ENCODE measurements at places on chromosomes 6 and 20. TPM values are rescaled to one million over a fixed set of nuclear protein-coding genes. Genes with fewer than 3 reads are reported as not detected.
A peak's percentile ranks its signal among the peaks of the same experiment; 100 is the strongest.

GRCh38 chr20:9523636-9524035 lies 9.2 kb downstream of the LAMP5 start:
- DNase-seq, result no peak

- DNase-seq, result no peak
These were observed 205.5 kb downstream of the ZNF217 start for GRCh38 chr20:53387983-53388675.

DNA sequence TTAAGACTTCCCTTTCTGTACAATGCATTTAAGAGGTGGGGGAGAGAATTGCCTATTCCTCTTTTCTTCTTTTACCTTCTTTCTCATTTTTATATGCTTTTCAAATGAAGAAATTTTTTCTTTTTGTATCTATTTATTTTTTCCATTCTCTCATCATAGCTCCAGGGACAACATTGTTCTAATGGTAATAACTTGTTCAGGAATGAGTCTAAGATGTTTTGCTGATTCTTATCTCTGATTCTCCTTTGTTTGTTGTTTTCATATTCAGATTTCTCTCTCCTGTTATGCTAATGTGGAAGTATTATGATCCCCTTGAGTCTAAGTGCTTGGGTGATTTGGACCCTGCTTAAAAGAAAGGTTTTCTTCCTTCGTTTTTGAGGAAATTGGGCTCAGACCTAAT lies 451.6 kb downstream of the CDKAL1 start:
- DNase-seq, result no peak

DNA sequence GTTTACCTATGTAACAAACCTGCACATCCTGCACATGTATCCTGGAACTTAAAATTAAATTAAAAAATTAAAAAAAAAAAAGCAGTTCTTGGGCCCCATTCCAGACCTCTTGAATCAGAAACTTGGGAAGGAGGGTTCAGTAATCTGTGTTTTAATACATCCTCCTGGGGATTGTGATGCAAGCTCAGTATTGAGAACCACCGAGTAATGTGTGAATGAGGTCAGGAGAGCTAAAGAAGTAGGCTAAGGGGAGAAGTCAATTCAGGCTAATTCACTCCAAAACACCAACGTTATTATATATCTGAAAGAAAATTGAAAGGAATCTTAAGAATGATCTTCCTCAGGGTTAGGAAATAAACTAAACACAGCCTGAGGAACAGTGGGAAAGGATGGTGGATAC lies 120.4 kb downstream of the RNF144B start:
- no peak for DNase-seq

DNA sequence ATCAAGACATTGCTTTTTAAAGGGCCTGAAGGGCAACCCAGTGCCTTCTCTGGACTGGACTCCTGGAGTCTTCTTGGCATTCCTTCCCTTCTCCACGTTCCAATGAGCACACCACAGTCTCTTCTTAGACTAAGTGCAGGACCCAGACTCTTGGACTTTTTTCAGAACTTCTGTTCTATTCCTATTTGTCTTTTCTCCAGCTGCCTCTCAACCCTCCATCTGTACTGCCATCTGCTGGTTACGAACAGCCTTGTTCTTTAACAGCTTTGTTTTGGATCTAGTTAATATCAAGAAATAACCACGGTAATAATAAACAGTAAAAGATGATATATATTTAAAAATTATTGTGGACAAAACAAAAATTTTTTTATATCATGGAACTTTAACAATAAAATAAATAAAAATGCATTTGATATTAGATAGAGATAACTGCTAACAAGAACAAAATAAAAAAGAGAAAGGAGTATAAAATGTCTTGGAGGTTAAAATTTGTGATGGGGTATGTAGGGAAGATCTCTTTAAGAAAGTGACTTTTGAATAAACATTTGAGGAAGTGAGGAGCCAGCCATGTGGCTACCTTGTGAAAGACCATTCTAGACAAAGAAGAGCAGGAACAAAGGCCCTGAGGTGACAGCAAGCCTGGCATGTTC lies 105.1 kb upstream of the HCRTR2 start:
- no peak for DNase-seq

The LRRN4 gene
- 32.4 TPM for total RNA-seq

DNA sequence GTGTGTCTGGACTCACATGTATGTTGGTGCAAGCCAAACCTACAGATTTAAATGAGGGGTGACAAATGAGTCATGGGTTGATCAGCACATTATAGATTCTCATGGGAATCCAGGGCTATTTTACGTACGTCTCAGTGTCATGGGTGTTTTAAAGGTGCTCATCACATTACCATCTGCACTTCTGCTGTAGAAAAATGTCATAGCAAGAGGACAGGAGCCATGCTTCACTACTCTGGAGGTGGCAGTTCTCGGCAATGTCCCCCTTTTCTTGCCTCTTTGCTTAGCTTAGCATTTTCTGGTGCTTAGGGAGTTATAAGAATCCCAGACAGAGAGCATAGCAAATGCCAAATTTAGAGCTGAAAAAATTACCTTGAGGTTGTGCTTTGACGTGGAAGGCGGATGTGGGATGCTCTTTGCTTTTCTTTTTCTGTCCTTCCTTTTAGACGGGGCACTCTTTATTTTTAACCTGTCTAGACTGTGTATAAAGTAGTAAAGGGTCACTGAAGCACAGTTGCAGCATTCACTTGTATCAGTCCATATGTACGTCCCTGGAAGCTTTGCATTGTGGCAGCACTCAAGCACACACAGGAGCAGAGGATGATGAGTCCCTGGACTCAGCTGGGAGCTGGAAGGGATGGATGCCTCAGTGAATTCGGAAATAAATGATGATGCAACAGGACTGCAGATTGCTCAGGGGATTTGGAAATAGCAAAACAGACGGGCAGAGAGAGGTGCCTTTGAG lies 139.7 kb downstream of the SYNDIG1 start:
- DNase-seq, result no peak

DNA sequence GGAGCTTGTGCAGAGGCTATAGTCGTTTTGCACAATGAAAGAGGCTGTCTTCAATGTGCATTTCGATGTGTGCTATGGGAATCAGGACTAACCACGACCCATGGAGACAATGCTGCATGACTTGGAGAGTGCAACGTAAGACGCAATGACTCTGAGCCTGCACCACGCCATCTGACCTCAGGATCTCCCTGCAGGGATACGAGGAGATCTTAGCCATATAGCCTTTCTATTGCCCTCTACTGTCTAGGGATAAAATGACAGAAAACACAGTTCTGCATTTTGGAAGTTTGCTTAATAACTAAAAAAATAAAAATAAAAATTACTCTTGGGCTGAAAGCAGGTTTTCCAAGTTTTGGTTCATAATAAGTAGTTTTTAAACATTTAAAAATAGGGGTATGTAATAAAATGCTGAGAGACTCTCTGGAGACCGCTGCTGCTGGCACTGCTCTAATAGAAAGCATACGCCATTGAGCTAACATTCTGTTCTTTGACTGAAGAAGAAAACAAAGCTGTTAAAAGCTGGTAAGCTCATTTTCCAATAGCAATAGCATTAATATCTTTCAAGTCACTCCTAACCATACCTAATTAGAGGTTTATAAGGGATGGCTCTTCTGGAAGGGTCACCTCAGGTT lies 87.2 kb downstream of the PDE7B start:
- no peak for DNase-seq

GRCh38 chr6:5149891-5150290 lies 64.8 kb downstream of the PPP1R3G start:
- DNase-seq, result no peak

GRCh38 chr20:43914311-43915210 lies at the start of gene TOX2:
TSS of gene TOX2 (plus strand) at chr20:43914852. CDS start at chr20:43914892, 40 bp downstream.
- no peak for DNase-seq

The SLC4A11 gene
- 1.1 TPM for total RNA-seq

The PKIB gene
- 7.7 TPM for total RNA-seq

- no peak for DNase-seq
These were observed 48.8 kb downstream of the KIZ start for GRCh38 chr20:21174516-21175239.

The HLA-F gene
- 211 TPM for total RNA-seq

- DNase-seq, result no peak
These were observed 301 bp downstream of the PPP1R3D start for GRCh38 chr20:59939879-59940128.

The TMEM30A gene
- total RNA-seq, result 55.2 TPM

GRCh38 chr20:56554869-56555268 lies 21.8 kb downstream of the FAM209B start:
- peak; percentile 42 for DNase-seq

DNA sequence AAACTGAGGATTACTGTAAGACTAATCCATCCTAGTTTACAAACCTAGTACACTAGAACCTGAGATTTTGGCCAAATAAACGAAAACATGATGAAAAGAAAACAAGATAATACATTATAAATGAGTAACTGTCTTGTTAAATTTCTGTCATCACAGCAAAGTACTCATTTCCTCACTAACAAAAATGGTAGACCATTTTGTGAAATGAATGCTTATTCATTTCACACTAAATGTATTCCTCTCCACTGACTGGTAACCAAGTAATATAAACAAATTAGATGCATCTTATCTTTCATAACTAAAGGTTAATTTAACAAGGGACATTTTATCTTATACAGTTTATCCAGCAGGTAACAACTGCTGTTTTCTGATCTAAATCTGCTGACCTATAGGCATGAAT lies 143.7 kb downstream of the REV3L start:
- no peak for DNase-seq

DNA sequence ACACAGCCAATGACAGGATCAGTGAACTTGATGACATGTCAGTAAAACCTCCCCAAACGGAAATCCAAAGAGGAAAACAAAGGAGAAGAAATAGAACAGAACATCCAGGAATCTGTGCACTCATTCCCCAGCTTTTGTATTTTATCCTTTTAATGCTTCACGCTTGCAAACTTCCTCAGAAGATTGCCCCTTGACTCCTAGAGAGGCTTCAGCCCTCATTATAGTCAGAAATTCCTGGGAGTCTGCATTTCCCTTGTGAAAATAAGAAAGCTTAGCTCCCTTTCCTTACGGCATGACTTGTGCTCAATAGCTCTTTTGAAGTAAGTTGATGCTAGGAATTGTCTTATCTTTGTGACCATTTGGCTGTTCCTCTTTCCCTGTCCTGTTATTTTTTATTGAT lies 313.6 kb upstream of the OPRM1 start:
- no peak for DNase-seq

- DNase-seq, result no peak
These were observed 191.3 kb downstream of the OR2B2 start for GRCh38 chr6:27720607-27721580.

The PI16 gene
- 5.4 TPM for total RNA-seq

The AIF1 gene
- 91.0 TPM for total RNA-seq

GRCh38 chr6:130019326-130020072 lies 1.1 kb downstream of the L3MBTL3 start:
- DNase-seq, result no peak

The OR2B6 gene
- not detected for total RNA-seq

The SLC22A2 gene
- total RNA-seq, result not detected

GRCh38 chr6:48597951-48598350 lies 487.0 kb upstream of the PTCHD4 start:
- no peak for DNase-seq
